ENCODE measurements at places on chromosomes 5 and 9.

DNA sequence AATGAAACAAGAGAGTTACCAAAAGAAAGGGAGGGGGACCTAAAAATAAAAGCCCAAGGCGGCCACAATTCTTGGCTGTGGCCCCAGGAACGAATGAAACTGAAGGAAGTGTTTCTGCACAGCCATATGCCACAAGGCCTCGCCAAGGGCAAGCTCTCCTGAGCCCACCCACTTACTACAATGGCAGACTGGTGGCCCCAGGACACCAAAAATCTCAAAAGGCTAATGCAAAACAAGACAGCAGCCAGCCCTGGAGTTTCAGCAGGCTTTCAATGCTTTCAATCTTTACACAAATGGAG is 4.0 kb downstream of the CAMSAP1 start:
- DNase-seq = no peak

GRCh38 chr9:137815256-137816255 is 62.0 kb upstream of the CACNA1B start:
- no peak for DNase-seq

GRCh38 chr5:151178777-151179488 is 21.4 kb upstream of the ANXA6 start:
- no peak for DNase-seq

- DNase-seq = no peak
Measured at GRCh38 chr5:56467176-56467717, 234.1 kb upstream of the ANKRD55 start.

DNA sequence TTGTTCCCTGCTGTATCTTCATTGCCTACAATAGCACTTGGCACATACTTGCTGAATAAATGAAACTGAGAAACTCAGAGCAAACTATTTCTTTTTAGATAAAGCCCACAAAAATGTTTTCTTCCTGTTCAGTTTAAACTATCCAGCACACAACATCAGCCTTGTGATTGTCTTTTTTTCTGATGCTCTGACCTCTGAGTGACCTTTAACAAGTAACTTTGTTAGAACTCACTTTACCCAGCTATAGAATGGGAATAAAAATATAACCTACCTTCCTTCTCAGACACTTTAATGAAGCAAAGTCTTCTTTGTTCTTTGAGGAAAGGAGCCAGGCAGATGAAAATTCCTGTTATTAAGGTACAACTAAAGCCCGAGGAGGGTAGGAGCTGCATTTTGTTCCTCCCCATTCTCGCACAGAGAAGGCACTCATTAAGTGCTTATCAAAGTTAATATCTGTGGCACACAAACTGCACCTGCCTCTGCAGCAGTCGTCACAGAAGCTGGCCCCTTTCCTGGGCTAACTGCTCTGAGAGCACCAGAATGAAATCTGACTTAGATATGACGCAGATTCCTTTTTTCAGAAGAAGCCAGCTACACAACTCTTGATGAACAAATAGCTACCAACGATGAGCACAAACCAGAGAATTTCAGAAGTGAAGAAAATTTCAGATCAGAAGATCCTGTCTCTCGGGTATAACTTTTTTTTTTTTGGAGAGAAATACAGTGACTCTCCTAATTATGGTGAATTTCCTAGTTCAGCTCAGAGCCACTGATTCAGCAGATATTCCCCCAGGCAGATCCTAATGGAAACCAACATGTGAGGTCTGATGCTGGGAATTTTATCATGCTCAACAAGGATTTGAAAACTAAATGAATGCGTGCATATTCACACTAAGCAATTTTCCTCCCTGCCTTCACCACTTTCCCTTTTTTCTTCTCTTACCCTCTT is 31.0 kb upstream of the NR3C1 start:
- peak; percentile 53 for DNase-seq

DNA sequence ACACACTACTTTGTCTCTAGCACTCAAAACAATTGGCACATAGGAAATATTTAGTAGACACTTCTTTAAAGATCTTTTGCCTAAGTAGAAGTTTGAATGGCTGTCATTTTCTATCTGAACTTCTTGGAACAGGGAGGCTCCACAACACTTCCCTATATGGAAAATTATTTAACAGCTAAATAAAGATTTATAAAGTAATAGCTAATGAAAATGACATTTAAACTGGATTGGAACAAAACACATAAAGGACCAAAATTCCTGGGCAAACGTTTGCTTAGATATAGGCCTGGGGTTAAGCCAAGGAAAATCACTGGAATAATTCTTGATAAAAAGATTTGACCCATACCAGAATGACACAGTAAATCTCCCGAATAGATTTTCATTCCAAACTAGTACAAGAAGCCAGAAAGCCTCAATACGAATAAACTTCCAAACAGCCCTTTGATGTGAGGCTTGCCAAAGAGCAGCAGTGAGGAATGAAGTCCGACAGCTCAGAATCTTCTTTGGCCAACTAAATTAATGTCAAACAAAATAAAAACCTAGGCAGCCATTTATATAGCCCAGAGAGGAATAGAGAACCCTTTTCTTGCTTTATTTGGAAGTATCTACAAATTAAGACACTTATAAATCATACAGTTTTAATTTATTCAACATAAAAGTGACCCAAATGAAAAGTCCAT is 20.3 kb upstream of the RNF180 start:
- no peak for DNase-seq

- DNase-seq = no peak
Measured at GRCh38 chr9:110807956-110808598, 139.5 kb downstream of the MUSK start.

- DNase-seq = no peak
Measured at GRCh38 chr5:99019254-99019653, 90.4 kb upstream of the CHD1 start.

GRCh38 chr9:105832096-105832710 is 137.9 kb downstream of the TMEM38B start:
- DNase-seq = no peak

GRCh38 chr9:124716808-124717207 is 54.3 kb downstream of the NR6A1 start:
- DNase-seq = no peak

DNA sequence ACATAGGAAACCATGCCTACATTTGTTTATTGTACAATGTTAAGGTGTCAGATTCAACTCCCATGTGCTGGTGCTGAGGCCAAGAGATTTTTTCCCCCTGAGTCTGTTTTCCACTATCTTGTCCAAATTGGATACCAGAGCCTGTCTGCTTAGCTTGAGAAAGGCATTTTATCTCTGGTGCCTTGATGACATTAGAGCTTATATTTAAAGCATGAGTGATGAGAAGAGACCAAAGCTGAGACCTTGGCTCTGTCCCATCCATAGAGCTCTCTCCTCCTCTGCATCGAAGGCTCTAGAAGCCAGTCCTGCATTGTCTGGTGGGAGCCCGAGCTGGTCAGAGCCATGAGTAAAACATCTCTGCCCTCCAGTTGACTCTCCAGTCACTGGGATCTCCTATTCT is 10.4 kb upstream of the PPP2CA start:
- no peak for DNase-seq

- no peak for DNase-seq
Measured at GRCh38 chr9:126983767-126984166, 69.2 kb downstream of the RALGPS1 start.

DNA sequence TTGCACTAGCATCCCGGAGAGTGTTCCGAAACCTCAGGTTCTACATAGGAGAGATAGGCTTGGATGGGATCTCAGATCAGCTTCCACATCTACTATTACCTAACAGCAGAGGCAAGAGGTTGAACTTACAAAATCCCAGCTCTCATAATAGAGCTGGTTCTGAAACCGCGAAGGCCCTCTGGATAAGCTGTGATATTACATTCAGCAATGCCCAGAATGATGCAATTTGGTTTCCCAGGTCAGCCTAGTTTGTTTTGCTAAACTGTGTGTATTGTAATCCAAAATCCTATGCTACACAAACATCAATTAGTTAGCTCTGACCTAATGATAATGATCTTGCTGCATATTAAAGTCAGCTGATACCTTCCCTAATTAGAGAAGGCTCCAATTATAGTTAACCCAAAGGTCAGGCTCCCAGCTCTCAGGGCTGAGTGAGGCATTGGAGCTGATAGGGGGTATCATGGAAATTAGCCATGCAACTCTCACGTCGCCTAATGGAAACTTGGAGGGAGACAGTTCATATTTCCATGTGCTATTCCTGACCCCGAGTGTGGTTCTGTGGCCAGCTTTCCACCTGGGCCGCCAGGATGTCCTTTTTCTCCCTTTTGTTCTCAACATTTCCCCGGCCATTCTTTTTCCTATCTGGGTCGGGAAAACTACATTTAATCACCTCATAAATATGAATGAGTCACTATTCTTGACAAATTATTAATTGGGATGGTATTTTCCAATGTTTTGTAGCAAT is 278.4 kb upstream of the IRX1 start:
- no peak for DNase-seq

DNA sequence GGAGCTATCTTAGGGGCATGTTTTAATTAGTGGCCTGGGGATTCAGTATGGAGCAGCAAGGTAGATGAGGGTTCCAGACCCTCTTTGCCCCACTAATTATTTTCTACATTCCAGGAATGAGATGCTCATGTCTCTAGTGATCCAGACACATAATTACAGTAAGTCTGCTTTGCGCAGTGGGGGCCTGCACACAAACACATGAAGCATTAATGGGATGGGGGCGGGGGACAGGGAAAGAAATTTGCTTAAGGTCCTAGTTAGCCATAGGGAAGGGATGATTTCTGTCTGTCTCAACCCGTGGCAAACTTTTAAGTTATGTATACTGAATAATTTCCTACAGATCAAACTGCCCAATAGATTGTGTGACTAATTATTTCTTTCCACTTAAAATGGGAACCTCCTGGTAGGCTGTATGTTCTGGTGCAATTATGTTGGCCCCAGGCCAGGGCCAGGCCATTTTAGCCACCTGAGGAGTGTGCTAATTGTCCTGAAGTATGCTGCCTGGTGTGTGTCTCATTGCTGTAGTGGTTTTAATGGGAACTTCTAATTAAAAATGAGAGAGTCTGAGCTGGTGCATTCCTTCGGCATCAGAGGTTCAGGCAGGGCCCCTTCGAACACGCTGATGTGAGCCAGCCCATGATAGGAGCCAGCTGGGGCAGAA is 134.4 kb downstream of the PTTG1 start:
- DNase-seq = no peak

- no peak for DNase-seq
Measured at GRCh38 chr9:106350777-106351176, 512.2 kb upstream of the ZNF462 start.

DNA sequence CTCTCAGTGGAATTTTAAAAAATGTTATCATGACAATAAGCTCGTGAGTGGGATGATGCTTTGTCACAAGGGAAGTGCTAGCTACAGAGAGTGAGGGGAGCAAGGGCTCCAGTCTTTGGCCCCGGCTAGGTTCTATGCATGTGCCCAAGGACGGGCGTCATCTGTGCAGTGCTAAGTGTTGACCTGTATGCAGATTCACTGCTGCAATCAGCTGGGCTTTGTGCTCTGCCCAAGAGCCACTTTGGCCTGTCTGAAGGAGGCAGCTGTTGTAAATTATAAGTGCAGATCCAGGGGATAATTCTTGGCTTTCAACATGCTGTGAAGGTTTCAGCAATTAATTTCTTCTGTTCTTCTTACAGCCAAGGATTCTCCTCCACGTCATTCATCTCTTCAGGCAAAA is 268.6 kb downstream of the PSAT1 start:
- no peak for DNase-seq
